ENCODE measurements at places on chromosomes 5 and 9. TPM values are rescaled to one million over a fixed set of nuclear protein-coding genes. Genes with fewer than 3 reads are reported as not detected.

Gene PLAC8L1
- total RNA-seq: not detected

Gene TMEM8B
- 5.2 TPM for total RNA-seq

Gene PRDM9
- total RNA-seq: not detected

GRCh38 chr9:98886691-98887229, 56.9 kb upstream of the COL15A1 start:
- no peaks in the 10 kb centered on the region for H3K4me1 ChIP-seq
- H3K27me3 ChIP-seq: no peaks in the 10 kb centered on the region
- no peak overlapping the region for H3K27ac ChIP-seq
- no peak for DNase-seq
- H3K36me3 ChIP-seq: no peaks in the 10 kb centered on the region

DNA sequence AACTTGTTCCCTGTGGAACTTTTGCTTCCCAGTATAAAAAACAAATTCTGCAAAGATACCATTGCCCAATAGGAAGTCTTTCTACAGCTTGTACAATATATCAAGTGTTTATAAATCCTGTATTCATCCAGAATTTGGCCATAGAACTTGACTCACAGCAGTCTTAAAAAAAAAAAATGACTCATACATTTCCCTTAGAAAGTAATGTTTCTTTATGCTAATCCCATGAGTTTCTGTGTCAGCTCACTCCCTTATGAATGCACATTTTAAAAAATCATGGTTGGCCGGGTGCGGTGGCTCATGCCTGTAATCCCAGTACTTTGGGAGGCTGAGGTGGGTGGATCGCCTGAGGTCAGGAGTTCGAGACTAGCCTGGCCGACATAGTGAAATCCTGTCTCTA, 89.3 kb upstream of the DMRT1 start:
- H3K4me1 ChIP-seq: peaks cover 36% of the 10 kb centered on the region
- H3K27me3 ChIP-seq: no peaks in the 10 kb centered on the region
- no peaks in the 10 kb centered on the region for H3K36me3 ChIP-seq
- DNase-seq: no peak

DNA sequence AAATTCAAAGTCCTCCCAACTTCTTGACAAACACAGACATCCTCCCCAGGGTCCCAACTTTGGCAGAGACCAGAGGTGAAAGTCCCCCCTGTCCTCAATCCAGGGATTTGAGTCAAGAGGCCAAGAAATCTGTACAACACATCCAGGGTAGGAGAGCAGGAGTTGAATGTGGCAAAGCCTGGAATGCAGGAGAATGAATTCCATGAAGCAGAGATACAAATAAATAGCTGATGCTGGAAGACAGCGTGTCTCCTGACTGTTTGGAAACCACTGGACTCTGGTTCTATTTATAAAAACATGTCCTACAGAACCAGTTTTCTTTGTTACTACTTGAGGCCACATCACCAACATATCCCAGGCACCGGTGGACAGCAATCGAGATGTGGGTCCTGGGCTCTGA, 43.7 kb upstream of the SLIT3 start:
- no peak overlapping the region for H3K4me3 ChIP-seq
- H3K27ac ChIP-seq: no peak overlapping the region
- no peaks in the 10 kb centered on the region for H3K36me3 ChIP-seq
- no peaks in the 10 kb centered on the region for H3K27me3 ChIP-seq
- no peaks in the 10 kb centered on the region for H3K4me1 ChIP-seq
- DNase-seq: no peak

DNA sequence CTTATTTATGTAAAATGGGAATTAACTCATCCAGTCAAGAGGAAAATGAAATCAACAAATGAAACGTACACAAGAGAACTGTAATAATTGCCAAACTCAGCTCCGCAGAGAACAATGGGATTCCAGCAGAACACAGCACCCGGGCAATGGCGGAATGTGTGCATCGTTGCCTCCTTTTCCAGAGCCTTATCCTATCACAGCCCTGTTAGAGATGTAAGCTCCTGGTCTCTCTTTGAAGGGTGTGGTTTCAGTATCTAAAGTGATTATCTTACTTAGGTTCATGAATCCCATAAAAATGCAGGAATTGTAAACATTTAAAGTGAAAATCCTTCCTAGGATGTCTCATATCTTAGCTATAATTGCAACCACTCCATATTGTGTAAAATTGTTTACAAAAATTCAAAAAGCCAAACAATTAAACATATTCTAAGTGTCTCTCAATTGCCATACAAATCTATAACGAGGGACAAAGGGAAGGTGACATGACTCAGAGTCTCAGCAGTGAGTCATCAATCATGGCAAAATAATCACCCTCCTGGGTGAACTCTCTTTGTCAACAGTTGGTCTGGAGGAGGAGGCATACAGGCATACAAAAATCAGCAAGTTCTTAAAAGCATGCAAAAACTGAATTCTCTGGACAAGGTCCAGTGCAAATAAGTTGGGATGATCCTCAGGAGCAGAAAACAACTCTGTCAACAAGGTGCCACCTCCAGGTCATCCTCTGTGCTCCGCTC, 22.6 kb downstream of the SEMA5A start:
- no peak for DNase-seq
- no peaks in the 10 kb centered on the region for H3K27me3 ChIP-seq
- no peak overlapping the region for H3K4me3 ChIP-seq
- no peaks in the 10 kb centered on the region for H3K36me3 ChIP-seq

DNA sequence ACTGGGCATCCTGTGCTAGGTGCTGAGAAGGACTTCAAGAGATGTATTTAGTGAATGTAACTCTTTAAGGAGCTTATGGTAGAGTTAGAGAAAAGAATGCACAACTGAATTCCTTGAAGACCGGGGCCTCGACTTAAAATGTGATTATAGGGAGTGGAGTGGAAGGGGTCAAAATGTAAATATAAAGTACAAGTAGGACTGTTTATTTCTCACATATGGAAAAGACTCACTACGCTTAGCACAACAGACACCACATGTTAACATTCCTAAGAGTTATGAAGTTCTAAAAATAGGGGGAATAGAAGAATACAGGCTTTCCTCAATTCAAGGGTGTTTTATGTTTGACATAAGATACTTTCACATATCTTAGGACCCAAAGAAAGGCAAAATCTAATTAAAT, 117.8 kb upstream of the OSMR start:
- H3K4me3 ChIP-seq: no peak overlapping the region
- H3K27ac ChIP-seq: no peak overlapping the region
- DNase-seq: no peak
- H3K36me3 ChIP-seq: no peaks in the 10 kb centered on the region
- H3K4me1 ChIP-seq: no peaks in the 10 kb centered on the region

GRCh38 chr5:127031147-127031862, 947 bp upstream of the MARCHF3 start:
- no peak for DNase-seq
- peaks cover 22% of the 10 kb centered on the region for H3K4me1 ChIP-seq
- peak overlapping the region; percentile 57 for H3K4me3 ChIP-seq
- H3K27me3 ChIP-seq: peaks cover 3% of the 10 kb centered on the region
- no peaks in the 10 kb centered on the region for H3K36me3 ChIP-seq

Measured in natural killer cell (primary cell).